ENCODE measurements at places on chromosomes 13 and 19.

DNA sequence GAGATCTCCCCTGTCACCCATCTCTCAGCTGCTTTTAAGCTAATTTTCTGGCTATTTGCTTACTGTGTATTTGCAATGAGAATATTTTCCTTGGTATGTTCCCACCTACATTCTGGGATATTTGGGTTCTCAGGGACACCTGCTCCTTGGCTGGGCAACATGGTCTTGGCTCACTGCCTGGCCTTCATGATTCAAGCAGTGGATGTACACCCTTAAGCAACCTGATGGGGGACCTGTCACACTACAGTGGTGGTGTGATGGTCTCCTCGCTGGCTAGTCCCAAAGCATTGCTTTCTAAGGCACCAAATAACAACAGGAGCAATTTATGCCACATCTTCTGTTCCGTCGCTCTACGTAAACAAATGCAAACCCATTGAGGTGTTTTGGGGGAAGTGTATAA lies 35.3 kb upstream of the RFC3 start:
- DNase-seq = no peak

GRCh38 chr13:46385946-46386345 lies 1.1 kb downstream of the RUBCNL start:
- no peak for DNase-seq

- no peak for DNase-seq
These were observed 57.8 kb upstream of the ITM2B start for GRCh38 chr13:48175185-48175584.

- no peak for DNase-seq
These were observed 30.7 kb downstream of the ZNF486 start for GRCh38 chr19:20197747-20198146.

- no peak for DNase-seq
These were observed 26.3 kb downstream of the STARD13 start for GRCh38 chr13:33259296-33259695.

All from central memory CD4-positive, alpha-beta T cell (primary cell).